ENCODE measurements at places on chromosomes 13 and 19.

DNA sequence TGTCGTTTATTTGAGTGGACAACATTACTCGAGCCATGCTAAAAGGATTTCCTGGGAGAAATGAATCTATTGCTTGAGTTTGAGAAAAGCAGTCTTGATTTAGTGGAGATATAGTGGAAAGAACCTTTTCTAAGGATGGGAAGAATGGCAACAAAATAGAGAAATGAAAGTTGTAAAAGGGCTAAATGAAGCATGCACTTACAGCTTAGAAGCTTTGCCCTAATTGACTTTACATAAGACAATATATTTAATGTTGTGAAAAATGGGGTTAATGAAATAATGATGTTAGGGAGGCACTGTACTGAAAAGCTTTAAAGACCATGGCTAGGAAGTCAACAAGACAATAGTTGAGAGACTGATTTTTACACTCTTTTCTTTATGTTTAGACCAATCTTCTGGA lies 35.4 kb downstream of the SLC10A2 start:
- DNase-seq, result no peak

DNA sequence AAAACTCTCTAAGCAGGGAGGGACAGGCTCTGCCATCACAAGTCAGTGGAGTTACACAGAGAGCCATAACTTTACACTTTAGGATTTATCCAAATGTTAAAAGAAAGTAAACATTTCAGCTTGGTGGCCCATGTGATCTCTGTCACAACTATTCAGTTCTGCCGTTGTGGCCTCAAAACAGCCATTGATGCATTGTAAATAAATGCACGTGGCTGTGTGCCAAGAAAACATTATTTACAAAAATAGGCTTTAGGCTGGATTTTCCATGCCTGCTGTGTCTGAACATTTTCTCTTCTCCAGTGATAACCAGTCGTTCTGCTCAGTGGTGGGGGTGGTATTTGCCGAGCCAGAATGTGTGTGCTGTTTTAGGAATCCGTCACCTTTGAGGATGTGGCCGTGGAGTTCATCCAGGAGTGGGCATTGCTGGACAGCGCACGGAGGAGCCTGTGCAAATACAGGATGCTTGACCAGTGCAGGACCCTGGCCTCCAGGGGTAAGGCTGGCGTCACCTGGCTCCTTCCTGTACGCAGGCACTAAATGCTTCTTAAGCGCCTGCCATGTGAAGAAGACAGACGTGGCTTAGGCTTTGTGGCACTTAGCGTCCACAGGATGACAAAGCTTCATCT lies 4.9 kb downstream of the ZNF333 start:
- DNase-seq, result no peak

GRCh38 chr19:50717891-50718254 lies 1.7 kb downstream of the SHANK1 start:
- no peak for DNase-seq

- peak; percentile 66 for DNase-seq
Measured at GRCh38 chr19:41792513-41793413, 3.6 kb upstream of the CEACAM3 start.

DNA sequence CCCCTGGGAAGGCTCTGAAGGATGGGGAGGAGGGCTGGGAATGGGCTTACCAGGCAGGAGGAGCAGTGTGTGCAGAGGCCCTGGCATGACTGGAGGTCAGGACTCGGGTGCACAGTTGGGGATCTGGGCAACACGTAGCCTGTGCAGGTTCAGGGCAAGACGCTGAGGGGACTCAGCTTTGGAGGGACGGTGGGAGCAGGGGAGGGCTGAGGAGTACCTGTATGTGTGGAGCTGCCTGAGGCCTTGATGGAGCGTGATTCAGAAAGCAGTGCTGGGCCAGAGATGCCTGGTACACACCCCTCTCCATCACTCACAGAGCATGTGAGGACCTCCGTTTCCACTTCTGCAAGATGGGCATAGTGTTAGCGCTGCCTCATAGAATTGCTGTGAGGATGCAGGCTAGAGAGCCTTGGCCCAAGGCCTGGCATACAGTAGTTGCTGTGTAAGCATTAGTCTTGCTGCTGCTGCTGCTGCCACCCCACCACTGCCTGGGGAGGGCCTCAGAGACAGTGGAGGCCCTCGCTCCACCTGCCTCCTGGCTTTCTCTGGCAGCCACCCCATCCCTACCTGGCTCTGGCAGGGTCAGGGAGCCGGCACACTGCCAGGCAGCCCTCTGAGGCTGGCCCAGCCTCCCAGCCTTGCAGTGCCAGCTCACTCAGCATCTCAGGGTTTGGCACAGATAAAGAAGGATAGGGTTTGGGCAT lies 2.4 kb downstream of the PAK4 start:
- no peak for DNase-seq

GRCh38 chr13:40515702-40516101 lies 150.7 kb downstream of the FOXO1 start:
- no peak for DNase-seq

- DNase-seq, result no peak
Measured at GRCh38 chr13:98507282-98507797, 69.6 kb downstream of the STK24 start.

DNA sequence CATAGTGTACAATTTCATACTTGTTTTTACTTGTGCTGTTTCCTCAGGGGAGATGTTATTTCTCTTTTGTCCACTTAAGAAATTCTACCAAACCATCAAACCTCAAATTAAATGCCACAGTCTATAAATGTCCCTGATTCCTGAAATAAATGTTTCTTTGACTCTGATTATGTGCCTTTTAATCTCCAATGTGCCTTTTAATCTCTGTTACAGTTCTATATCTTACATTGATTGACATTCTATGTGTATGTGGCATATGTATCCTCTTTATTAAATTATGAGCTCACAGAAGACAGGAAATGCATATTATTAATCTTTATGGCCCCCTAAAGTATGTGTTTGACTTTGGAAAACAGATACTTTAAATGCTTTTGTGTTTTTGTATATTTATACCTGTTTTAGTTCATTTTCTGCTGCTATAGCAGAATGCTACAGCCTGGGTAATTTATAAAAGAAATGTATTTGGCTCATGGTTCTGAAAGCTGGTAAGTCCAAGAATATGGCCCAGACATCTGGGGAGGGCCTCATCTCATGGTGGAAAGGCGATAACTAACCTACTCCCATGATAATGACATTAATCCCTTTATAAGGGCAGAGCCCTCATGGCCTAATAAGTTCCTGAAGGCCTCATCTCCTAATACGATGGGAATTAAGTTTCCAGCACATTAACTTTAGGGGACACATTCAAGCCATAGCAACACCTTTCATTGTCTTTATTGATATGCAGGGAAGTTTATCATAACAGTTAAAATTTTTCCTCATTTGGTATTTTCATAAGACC lies 403.9 kb downstream of the LIG4 start:
- no peak for DNase-seq

- no peak for DNase-seq
Measured at GRCh38 chr19:53908935-53909415, at the start of gene CACNG7. TSS of gene CACNG7 (plus strand) at chr19:53909278. CDS start at chr19:53912832, 3,554 bp downstream.

DNA sequence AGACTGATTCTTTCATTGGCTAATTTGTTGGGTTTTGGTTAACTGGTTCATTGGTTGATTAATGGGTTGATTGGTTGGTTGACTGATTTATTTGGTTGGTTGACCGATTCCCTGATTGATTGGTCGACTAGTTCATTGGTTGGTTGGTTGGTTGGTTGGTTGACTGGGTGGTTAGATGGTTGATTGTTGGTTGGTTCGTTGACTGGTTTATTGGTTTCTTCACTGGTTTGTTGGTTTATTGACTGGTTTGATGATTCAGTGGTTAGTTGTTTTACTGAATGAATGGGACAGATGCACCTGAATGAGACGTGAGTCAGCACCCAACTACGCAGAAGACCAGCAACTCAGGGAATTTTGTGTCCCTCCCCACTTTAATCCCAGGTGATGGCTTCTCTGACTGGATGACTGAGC lies 2.7 kb upstream of the NUP62 start:
- DNase-seq, result no peak

- DNase-seq, result no peak
Measured at GRCh38 chr13:99123101-99124045, 77.3 kb upstream of the UBAC2 start.

DNA sequence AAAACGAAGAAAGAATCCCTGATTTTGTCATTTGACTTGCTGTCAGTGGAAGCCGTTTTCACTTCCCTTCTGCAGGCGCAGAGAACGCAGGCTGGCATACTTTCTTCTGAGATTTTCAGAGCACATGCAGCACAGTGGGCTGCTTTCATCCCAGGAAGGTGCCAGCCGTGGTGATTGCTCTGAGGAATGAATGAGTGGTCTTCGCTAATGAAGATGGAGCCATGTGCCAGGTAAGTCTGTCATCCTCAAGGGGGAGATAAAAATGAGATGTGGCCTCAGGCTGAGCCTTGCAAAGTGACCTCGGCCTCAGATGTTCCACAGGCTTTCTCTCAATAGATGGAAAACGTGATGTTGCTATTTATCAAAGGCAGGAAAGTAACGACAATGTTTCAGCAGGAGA lies 94.6 kb upstream of the FARP1 start:
- no peak for DNase-seq

DNA sequence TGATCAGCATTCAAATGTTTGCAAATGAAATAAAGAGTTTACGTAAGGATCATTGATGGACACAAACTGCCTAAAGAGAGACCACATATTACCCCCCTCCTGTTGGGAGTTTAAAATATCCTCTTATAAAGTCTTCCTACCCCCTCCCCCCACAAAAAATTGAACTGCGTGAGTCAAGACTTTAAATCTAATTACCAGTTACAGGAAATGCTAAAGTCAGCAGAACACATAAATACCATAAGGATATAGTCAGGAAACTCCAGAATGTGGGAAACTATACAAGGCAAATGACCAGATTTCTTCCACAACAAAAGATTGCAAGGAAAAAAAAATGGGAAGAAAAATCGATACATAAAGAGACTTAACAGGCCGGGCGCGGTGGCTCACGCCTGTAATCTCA lies 44.4 kb upstream of the FARP1 start:
- DNase-seq, result no peak

- no peak for DNase-seq
Measured at GRCh38 chr19:45822716-45823115, 7.6 kb upstream of the RSPH6A start.

GRCh38 chr13:111398715-111399299 lies 78.4 kb downstream of the TEX29 start:
- no peak for DNase-seq

DNA sequence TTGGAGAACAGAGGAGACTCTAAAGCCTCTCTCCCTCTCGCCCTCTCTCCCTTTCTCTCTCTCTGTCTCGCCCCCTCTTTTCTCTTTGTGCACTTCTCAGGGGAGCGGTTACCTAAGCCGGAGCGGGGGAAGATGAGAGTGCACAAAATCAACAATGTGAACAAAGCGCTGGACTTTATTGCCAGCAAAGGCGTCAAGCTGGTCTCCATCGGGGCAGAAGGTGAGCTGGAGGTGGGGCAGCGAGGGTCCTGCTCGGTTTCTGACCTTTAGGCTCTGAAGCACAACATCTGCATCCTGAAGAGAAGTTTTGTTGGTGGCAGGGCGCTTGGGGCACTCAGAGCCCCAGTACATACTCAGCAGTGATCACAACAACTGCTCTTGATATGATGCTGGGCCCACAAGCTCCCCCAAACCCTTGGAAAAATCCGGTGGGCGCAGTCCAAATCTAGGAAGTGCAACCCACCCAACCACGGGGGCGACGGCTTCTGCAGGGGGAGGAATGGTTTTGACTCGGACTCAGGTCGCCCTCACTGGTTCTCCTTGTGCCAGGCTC lies 43.3 kb downstream of the CAPN12 start:
- DNase-seq, result no peak

DNA sequence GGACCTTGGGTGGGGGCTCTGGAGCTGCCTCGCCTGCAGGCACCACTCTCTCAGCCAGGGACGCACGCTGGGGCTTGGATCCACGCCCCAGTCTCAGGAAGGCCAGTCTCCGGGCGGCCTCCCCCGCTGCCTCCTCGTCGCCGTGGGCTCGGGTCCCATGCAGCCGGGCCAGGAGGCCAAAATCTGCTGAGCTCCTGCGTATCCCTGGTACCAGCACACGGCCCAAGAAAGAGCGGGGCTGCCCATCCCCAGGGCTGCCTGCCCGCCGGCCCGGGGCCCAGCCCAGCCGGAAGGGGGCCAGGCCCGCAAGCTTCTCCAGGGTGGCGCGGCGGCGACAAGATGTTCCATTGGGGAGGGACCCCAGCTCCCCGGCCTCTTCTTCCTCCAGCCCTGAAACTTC lies 6.7 kb downstream of the EXOC3L2 start:
- DNase-seq, result no peak

DNA sequence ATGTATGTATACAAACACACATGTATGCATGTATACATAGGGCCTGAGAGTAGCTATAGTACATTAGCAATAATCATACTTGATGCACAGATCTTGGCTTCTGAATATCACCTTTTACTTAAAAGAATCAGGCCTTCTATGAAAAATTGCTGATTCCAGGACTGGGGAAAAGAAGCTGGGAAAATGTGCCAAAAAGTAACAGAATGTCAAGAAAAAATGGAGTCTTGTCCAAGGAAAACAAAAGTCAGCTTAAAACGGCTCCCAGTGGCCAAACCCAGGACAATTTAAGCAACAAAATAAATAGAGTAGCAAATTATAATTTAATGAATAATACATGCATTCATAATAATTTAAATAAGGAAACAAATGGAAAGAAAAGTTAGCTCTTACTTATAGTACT lies 2104.9 kb downstream of the PCDH9 start:
- DNase-seq, result no peak
